ENCODE measurements at places on chromosomes 4 and X.

- no peak for DNase-seq
These were observed 19.7 kb downstream of the HERC6 start for GRCh38 chr4:88398381-88398780.

DNA sequence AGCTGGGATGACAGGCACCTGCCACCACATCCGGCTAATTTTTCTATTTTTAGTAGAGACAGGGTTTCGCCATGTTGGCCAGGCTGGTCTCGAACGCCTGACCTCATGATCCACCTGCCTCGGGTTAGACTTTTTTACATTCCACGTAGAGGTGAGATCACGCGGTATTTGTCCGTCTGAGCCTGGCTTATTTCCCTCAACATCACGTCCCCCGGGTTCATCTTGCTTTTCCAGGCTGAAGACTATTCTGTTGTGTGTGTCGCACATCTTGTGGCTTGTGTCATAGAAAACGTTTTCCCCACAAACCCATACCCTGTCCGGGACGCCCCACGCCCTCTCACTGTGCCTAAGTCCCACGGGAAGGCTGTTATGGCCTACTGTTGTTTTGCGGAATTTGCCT, 185.3 kb downstream of the CRLF2 start:
- DNase-seq = no peak

DNA sequence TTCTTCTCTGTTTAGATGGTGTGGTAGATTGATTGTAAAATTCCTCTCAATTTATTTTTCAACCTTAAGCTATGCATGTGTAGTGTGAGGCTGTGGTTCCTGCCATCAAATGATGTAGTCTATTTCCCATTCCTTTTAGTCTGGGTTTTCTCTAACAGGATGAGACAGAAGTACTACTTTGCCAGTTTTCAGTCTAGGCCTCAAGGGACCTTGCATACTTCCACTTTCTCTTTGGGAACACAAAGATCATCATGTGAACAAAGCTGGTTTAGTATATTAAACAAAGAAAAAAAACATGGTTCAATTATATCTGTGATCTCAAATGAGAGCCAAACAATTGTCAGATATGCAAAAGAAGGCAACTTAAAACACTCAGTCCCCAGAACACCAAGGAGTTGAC, 1284.0 kb downstream of the RAPGEF2 start:
- DNase-seq = no peak

DNA sequence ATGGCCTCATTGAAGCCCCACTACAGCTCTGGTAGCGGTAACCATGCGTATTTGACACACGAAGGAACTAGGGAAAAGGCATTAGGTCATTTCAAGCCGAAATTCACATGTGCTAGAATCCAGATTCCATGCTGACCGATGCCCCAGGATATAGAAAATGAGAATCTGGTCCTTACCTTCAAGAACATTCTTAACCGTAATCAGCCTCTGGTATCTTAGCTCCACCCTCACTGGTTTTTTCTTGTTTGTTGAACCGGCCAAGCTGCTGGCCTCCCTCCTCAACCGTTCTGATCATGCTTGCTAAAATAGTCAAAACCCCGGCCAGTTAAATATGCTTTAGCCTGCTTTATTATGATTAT, 876 bp downstream of the HPRT1 start:
- DNase-seq = no peak

- no peak for DNase-seq
These were observed 66.1 kb upstream of the HGFAC start for GRCh38 chr4:3375688-3376087.

GRCh38 chr4:14196131-14196530, 568.6 kb upstream of the BOD1L1 start:
- no peak for DNase-seq

GRCh38 chr4:94826206-94826605, 68.5 kb downstream of the BMPR1B start:
- no peak for DNase-seq

GRCh38 chrX:40244980-40245379, 147.2 kb upstream of the BCOR start:
- DNase-seq = no peak

DNA sequence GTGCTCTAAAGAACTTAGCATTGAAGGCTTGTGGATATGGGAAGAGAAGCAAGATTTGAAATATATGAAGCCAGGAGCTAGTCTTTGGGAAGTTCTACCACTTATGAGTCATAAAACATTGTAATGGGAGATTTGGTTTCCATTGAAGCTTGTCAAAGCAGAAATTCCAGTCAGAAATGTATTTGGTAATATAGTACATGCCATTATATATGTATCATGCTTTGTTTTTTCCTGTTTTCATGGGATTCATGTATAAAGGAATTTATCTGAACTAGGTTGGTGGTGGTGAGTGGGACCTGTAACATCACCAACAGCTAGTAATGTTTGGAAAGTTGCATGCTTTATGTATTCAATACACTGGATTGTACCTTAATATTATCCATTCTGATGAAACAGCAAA, 14.6 kb upstream of the DCAF8L2 start:
- DNase-seq = no peak

- no peak for DNase-seq
These were observed 1.5 kb downstream of the GSTCD start for GRCh38 chr4:105710012-105710600.

DNA sequence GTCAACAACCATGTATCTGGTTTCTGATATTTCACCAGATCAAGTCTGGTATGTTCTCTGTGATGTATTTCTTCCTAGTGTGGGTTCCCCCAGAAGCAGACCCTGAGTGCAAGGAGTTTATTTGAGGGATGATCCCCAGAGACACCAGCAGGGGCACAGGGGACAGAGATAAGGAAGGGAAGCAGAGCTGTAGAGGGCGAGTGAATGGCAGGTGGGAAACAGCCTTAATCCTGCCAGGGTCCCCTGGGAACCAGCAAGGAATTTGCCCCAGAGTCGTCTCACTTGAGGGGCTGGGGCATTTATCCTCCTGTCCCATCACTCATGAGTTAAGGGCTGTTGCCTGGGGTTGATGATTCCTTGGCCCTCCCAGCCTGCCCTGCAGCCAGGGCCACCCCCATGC, 206.4 kb upstream of the BCOR start:
- no peak for DNase-seq

DNA sequence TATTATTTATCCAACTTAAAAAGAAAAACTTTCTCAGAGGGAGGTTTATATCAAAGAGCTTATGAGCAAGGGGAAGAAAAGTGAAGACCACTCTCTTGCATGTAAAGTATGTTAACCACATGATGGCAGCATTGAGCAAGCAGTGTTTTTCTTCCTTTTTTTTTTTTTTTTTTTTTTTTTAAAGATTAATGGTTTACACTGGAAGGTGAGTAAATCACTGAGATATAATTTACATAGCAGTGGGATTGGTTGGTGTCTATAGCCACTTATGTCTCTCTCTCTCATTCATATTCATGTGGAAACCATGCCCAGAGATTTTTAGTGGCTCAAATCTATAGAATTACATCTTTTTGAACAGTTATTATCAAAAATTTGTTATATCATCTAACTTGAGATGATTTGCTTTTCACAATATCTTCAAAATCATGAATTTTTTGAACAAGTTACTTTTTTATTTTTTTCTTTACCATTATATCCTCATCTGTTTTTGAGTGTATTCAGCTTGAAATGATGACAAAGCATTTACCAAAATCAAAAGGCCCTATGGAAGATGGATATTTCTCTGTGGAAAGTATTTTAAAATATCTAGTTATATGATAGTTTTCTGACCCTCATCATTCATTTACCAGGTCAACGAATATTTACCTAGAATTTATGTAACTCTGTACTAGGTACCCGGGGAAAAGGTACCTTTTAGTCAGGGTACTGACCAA, 31.6 kb downstream of the MTHFD2L start:
- no peak for DNase-seq

- DNase-seq = no peak
These were observed 175.0 kb downstream of the NHS start for GRCh38 chrX:17550011-17550410.

DNA sequence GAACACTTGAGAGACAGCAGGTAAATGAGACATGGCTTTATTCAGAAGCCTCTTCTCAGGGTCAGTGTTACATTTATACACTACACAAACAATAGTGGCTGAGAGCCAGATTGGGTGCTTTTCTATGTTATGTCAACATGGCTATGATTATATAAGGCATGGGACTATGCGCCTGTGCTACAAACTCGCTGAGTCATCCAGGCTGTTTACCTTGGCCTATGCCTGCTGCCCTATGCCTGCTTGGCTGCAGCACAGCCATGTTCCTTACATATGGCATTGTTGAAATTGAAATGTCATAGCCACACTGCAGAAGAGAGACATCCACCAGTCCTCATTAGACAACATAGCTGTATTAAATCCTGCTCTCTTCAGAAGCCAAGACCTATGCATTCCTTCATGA, 236.3 kb upstream of the NWD2 start:
- no peak for DNase-seq

GRCh38 chrX:151697522-151697921, 2.3 kb downstream of the PRRG3 start:
- DNase-seq = no peak

DNA sequence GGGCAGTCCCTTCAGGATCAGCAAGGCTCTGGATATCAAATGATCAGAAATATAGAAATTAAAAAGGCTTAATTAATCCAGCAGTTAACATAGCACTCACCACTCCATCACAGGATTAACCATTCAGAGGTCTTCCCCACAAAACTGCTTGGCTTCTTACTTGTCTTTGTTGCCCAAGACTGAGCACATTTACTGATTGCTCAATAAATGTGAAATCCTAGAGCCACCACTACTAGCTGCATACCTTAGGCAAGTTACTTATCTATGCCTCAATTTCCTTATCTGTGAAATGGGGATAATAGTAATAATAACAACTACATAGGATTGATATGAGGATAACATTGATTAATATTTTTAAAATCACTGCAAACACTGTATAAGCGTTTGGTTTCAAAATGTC, 124.2 kb downstream of the ARHGAP6 start:
- no peak for DNase-seq

DNA sequence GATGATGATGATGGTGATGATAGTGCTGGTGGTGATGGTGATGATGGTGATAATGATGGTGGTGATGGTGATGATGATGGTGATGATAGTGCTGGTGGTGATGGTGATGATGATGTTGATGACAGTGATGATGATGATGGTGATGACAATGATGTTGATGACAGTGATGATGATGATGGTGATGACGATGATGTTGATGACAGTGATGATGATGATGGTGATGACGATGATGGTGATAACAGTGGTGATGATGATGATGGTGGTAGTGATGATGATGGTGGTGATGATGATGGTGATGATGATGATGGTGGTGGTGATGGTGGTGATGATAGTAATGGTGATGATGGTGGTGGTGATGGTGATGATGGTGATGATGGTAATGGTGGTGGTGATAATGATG, 80.1 kb upstream of the MXRA5 start:
- DNase-seq = no peak

- no peak for DNase-seq
These were observed 15.7 kb downstream of the MSX1 start for GRCh38 chr4:4875147-4875546.

- no peak for DNase-seq
These were observed 166.6 kb downstream of the LDB2 start for GRCh38 chr4:16731776-16732380.

- no peak for DNase-seq
These were observed 478.2 kb downstream of the IL1RAPL1 start for GRCh38 chrX:29065477-29065876.

DNA sequence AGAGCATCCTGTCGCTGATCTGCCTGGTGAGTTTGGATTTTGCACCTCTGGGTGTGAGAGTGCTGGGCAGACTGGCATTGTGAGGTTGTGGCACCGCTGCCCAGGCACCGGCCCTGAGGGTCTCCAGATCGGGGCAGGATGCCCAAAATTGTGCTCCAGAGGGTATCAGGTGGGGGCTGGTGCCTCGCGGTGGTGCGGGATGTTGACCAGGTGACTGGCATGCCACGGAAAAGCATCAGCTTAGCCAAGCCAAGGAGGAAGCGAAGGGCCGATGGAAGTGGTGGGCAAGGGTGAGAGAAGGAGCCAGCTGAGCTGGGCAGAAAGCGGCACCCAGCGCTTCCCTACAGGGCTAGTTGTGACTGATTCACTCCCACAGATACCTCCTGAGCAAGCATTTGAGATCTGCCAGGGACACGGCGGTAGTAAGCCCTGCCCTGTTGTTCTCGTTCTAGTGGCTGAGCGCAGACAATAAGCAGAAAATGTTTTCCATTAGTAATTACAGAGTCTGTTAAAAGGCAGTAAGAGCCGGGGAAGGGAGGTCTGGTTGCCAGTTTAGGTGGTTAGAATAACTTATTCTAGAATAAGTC, 809 bp downstream of the ZFP92 start:
- no peak for DNase-seq

DNA sequence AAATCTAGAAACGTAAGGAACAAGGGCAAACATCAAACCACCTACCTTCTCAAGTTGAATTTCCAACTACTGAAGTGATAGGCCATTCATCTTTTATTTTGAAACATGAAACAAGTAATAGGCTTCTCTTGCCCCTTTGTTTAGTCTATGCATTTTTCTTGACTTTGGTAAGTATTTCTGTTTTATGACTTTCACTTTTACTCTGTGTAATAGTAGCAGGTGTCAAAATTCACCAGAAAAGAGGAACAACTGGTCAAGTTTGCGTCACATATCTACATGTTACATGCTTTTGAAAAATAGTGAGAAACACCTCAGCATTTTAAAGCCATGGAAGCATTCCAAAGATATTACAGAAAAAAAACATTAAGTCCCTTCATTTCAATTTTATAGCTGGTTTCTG, 157.1 kb upstream of the FTHL17 start:
- no peak for DNase-seq

- no peak for DNase-seq
These were observed 181.4 kb downstream of the RPA4 start for GRCh38 chrX:97065066-97065465.

- no peak for DNase-seq
These were observed at the start of gene CFAP47 for GRCh38 chrX:35919536-35920309. Gene CFAP47 (plus strand): TSS chrX:35919734. CDS start chrX:35919800, 66 bp downstream.

DNA sequence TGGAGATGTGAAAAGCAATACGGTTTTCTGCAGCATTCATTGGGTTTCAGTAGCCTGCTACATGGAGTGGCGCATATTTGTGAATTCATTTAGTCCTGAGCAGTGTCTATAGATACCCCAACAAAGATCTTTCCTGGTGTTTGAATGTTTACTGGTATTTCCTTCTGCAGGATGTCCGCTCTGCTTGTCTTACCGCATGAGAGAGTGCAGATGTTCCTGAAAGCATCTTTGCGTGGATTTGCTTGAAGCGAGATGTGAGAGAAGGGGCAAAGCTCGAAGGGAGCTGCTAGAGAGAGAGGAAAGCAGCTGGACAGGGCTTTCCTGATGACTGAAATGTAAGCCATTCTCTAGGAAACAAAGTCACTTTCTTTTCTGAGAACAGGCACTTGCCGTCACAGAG, 40.9 kb upstream of the GYPA start:
- DNase-seq = no peak

- DNase-seq = no peak
These were observed 69.0 kb upstream of the HPF1 start for GRCh38 chr4:169826634-169827187.

DNA sequence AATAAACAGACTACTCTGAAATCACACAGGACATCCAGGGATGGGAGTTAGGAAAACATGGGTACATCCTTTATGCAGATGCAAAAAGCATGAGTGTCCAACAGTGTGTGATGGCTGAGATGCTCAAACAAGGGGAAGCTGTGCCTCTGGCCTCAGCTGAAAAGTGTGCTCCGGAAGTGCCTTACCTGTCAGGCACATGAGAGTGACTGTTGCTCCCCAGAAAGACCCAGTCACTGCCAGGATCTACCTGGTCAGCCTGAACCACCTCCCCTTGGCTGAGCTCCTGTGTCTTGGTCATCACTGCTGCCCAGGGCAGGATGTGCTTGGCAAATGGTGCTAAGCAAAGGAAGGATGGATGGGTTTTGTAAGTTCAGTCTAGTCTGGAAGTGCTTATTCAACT, 4.0 kb downstream of the PPP2R2C start:
- DNase-seq = no peak
